Heart left ventricle (tissue), 16 donors: ENCODE measurements at places on chromosomes 4 and X. TPM values are rescaled to one million over a fixed set of nuclear protein-coding genes. Genes with fewer than 3 reads are reported as not detected.
A peak's percentile ranks its signal among the peaks of the same experiment; 100 is the strongest.

- no peak for DNase-seq
These were observed 80.6 kb downstream of the PBDC1 start for GRCh38 chrX:76253432-76253831.

DNA sequence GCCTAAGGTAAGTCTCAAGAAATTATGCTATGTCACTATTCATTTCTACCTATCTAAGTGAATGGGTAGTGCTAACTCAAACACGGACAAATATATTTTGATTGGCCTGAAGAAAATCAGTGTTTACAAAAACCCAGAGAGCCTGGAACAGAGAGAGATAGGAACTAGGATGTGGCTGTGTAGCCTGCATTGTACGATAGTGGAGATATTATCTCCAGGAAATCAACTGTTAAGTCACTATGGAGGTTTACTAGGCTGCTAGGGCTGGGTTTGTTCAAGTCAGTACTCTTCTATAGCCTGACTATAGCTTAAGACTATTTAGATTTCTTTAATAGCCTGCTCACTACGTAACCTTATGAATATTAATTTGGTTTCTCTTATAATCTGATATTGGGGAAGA lies 127.9 kb downstream of the TACR3 start:
- no peak for DNase-seq

DNA sequence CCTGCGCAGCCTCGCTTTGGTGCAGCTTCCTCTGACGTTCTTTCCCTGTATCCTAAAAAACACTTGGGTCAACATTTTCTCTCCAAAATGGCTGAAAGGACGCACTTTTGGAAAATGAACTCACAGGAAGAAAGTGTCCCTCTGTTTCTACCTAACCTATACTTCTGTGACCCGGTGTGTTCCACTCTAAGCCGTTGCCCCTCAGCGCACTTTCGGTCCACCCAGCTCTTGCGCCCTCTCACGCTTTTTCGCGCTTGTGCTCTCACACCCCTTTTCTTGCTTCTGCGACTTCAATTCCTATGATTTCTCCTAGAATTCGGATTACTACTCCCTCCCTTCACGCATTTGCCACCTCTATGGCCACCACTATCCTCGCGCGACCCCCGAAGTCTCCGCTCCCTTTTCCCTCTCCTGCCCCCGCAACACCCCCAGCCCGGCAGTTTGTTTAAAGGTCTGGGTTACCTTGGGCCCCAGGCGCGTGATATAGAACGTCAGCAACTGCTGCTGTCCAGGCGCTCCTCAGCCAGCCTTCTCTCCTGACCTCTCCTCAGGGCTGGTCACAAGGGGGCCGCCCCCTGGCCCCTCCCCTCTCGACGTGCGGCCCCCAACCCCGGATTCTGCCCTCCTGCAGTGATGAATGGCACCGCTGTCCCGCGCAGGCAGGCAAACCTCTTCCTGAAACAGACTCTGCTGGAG lies at the start of gene USP51:
Gene USP51, minus strand, starts transcription at position 535 of the 696 bp plus-strand sequence. CDS start 909 bp downstream, outside the sequence.
- peak; percentile 48 for DNase-seq

DNA sequence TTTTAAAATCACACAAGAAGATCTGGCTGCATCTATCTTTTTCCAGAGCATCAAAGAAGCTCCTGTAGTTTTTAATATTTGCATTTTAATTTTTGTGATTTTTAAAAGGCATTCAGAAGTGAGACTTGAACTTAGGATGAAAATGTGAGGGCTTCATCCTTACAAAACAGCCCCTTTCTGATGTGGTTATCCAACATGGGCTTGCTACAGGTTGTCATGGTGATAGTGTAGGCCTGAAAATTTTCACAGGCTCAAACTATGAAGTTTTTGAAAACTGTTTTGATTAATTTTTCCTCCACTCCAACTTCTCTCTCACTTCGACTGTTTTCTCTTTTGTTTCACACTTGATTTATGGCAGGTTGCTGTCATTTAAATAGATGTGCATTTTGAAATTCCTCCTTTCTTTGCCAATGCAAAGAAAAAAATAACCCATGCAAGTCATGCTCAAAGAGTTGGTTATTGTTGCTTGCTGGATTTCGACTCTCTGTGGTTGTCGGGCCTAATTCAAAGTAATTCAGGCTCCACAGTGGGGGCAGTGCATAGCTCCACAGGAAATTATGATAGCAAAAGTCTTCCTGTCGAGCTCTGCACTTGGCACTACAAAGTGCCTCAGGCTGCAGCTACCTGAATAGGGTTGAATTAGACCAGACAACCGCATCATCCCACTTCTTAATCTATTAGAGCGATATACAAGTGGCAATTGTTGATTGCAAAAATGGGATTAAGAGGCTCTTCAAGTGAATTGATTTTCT lies 201.0 kb upstream of the GPR101 start:
- DNase-seq: no peak

- no peak for DNase-seq
These were observed 70.9 kb upstream of the APOOL start for GRCh38 chrX:84932814-84933213.

- DNase-seq: no peak
These were observed 73.5 kb downstream of the PPP1R2C start for GRCh38 chrX:42704454-42704853.

DNA sequence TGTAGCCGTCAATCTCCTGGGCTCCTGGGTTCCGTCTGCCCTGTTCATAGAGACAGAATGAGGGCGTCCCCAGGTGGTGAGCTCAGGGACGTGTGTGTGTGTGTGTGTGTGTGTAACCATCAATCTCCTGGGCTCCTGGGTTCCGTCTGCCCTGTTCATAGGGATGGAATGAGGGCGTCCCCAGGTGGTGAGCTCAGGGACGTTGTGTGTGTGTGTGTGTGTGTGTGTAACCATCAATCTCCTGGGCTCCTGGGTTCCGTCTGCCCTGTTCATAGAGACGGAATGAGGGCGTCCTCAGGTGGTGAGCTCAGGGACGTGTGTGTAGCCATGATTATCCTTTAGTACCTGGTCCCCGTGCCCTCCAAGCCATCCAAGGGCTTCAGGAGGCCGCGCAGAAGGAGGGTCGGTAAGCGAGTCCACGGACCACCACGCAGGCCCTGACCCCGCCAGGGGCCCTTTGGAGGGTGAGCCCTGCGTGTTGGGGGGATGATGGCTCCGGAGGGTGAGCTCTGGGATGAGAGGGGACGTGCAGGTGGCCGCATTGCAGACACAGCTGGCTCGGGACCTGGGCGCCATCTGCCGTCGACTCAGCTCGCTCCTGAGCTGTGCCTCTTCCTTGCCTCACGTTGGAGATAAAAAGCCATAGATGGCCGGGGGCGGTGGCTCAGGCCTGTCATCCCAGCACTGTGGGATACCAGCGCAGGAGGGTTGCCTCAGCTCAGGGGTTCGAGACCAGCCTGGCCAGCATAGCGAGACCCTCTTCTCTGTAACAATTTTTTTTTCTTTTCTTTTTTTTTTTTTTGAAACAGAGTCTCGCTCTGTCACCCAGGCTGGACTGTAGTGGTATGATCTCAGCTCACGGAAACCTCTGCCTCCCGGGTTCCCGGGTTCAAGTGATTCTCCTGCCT lies 5.4 kb upstream of the GTPBP6 start:
- DNase-seq: peak; percentile 38

- DNase-seq: no peak
These were observed 38.8 kb downstream of the BTC start for GRCh38 chr4:74755486-74755885.

GRCh38 chr4:19030536-19030935 lies 1009.0 kb upstream of the LCORL start:
- no peak for DNase-seq

DNA sequence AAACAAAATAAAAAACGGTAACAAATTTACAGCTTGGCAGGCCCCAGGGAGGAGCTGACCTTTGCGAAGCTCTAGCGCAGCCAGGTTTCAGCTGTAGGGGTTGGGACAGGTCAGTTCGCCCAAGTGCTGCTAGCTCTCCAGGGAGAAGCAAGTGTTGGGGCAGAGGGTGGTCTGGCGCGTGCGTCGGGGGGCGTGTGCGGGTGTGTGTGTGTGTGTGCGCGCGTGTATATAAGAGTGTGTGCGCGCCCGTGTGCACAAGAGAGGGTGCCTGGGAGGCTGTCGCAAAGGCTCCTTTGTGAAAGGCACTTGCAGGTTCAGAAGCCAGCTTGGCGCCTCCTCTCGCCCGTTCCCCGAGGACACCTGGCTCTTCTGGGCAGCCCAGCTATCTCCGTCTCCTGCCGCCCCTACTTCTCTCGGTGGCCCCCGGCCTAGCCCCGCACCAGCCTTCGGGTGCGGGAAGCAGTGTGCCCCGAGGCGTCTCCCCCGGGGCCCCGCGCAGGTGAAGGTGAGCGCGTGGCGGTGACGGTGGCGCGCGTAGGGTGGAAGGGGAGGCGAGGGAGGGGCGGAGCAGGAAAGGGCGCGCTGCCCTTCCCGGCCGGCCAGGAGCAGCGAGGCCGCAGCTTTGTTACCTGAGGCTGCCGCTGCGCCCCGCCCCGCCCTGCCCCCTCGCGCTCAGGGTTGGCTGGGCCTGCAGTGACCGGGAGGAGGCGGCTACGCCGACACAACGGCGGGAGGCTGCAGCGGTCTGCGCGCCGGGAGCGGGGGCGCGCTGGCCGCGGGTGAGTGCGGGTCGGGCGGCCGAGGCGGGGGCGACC lies at the start of gene FHDC1:
Gene FHDC1, plus strand, starts transcription at position 693 of the 815 bp plus-strand sequence. CDS start 6,735 bp downstream, outside the sequence.
- no peak for DNase-seq

DNA sequence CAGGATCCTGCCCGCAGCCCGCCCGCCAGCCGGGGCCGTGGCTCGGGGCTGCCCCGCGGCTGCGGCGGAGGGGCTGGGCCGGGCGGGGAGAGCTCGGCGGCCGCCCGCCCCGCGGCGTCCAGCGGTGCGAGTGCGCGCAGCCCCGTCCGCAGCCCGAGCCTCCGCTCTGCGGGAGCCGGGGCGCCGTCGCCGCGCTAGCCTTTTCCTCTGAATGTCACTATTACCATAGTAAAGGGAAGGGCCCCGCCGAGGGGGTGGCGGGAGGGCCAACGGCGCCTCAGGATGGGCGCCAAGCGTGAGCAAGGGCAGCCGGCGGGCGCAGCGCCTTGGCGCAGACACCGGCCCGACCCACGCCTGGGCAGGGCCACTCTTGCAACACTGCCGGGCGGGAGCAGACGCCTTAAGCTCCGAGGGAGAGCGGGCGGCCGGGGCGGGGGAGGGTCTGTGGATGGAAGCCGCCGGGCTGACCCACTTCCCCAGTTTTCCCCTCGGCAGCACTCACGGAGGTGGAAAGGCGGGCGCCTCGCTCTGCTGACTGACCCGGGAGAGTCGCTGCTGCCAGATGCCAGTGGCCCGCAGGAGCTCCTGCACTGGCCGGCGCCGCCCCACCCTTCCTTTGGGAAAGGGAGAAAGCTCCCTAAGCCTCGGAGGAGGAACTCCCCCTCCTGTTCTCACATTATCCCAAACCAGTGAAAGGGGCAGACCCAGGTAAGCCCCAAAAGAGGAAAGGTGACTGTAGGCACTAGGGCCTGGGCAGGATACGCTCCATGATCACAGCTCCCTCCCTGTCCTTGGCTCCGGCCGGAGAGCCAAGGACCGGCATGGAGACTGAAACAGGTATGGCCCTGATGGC lies 329.4 kb downstream of the HNRNPD start:
- DNase-seq: peak; percentile 27

GRCh38 chr4:184790826-184791225 lies 34.9 kb downstream of the ACSL1 start:
- DNase-seq: no peak

GRCh38 chr4:26542991-26543390 lies 40.9 kb upstream of the TBC1D19 start:
- no peak for DNase-seq

DNA sequence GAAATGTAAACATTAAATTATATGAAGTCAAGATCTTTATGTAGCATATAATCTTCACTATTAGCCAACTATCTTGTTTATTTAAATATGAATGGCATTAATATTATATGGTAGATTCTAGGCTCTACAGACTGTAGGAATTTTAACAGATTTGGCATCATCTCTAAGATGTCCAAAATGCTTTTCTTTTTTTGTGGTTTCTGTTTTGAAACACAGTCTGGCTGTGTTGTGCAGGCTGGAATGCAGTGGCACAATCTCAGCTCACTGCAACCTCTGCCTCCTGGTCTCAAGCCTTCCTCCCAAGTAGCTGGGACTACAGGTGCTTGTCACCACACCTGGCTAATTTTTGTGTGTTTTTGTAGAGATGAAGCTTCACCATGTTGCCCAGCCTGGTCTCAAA lies 76.2 kb downstream of the ELOVL6 start:
- DNase-seq: no peak

GRCh38 chr4:152256996-152257395 lies 278.9 kb downstream of the FBXW7 start:
- no peak for DNase-seq

DNA sequence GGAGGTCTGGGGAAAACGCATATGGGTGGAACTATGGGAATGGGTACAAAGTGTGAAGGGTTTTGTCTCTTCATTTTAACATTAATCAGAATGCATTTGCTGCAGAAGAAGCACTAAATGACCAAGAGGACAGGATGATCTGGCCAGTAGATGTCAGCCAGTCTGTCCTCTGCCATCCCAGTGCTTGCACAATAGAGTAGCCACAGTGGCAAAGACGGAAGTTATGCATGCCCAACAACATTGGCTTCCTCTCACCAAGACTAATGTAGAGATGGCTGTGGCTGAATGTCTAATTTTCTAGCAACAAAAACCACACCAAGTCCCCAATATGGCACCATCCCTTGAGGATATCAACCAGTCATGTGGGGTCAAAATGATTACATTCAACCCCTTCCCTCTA lies 45.0 kb upstream of the ARHGEF6 start:
- DNase-seq: no peak

- no peak for DNase-seq
These were observed 1.1 kb upstream of the TRMT10A start for GRCh38 chr4:99564921-99565320.

DNA sequence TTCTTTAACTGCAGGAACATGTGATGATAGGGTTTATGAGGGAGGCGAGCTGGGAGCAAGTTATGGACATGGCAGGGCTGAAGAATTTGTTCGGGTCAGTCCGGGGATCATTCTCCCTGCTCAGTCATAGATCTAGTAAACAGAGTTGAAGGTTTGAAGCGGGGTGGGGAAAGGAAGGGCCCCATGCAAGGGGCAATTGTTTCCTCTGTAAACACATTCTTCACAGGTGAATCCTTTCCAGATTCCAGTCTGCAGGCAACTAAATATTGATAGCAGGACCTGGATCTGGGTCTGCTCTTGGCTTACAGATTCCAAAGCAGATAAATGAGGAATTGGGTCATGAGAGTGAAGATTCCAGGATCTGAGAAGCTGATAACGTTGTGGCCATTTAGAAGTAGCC lies 44.3 kb upstream of the ARHGAP24 start:
- no peak for DNase-seq

DNA sequence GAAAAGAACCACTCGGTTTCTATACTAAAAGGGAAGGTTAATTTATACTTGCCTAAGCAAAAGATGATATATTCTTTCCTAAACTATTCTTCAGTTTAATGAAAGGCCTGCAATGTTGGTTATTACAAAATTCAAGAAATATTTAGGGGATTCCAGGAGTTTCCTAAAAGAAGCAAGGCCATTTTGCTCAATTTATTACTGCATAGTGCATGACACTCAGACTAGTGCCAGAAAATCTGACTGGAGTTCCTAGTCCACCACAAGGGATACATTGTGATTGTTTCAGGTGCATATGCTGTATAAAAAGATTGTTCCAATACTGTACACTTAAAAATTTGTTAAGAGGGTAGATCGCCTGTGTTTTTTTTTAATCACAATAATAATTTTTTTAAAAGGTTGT lies 78.7 kb downstream of the CAPN6 start:
- DNase-seq: no peak

UVSSA gene
- 5.3 TPM for total RNA-seq

MAML3 gene
- 3.1 TPM for total RNA-seq

CFAP99 gene
- not detected for total RNA-seq

SAGE1 gene
- total RNA-seq: not detected

TMPRSS11B gene
- total RNA-seq: not detected

ARHGAP24 gene
- total RNA-seq: 36.8 TPM

AVPR2 gene
- 2.2 TPM for total RNA-seq
